ENCODE measurements at places on chromosomes 4 and X. TPM values are rescaled to one million over a fixed set of nuclear protein-coding genes. Genes with fewer than 3 reads are reported as not detected.

GRCh38 chrX:57367649-57368048, 81.1 kb downstream of the FAAH2 start:
- no peaks in the 10 kb centered on the region for H3K36me3 ChIP-seq
- DNase-seq, result no peak
- H3K4me1 ChIP-seq, result no peaks in the 10 kb centered on the region

GRCh38 chr4:7255996-7256395, 63.7 kb downstream of the SORCS2 start:
- no peaks in the 10 kb centered on the region for H3K36me3 ChIP-seq
- no peak overlapping the region for H3K4me3 ChIP-seq
- H3K4me1 ChIP-seq, result peaks cover 25% of the 10 kb centered on the region
- H3K27me3 ChIP-seq, result no peaks in the 10 kb centered on the region
- DNase-seq, result no peak

TMEM156 gene
- total RNA-seq, result not detected

- no peak overlapping the region for H3K27ac ChIP-seq
- H3K4me3 ChIP-seq, result no peak overlapping the region
- H3K36me3 ChIP-seq, result peaks cover 72% of the 10 kb centered on the region
- H3K27me3 ChIP-seq, result no peaks in the 10 kb centered on the region
- H3K4me1 ChIP-seq, result no peaks in the 10 kb centered on the region
- DNase-seq, result no peak
Measured at GRCh38 chr4:159358226-159358625, 255.3 kb downstream of the RAPGEF2 start.

DNA sequence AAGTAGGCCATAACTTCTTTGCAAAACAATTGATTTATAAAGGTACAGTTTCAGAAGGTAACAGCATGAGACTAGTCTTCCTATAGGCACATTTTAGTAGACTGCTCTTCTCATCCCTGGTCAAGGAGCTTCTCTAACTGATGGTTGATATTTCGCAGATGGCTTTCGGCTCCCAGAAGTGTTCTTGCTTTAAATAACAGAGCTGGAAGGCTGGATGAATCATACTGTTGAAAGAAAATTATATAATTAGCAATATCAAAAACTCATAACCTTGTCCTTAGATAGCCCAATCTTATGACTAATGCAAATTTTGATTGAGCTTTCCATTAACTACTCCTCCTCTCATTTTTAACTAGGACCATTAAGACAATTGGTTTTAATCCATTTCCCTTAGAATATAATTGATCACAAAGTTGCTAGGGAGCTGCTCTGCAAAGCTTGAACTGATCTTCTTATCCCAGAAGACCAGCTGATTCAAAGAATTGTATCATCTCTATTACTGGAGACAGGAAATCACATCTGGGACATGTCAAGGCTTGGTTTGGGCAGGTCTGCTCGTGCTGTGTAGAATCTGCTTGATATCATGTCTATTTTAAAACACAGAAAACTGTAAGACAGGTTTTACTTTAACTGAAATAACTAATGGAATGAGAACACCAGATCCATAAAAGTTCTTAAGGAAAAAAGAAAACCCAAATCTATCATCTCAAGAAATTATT, 38.6 kb downstream of the CENPU start:
- H3K4me1 ChIP-seq, result no peaks in the 10 kb centered on the region
- H3K36me3 ChIP-seq, result peaks cover 25% of the 10 kb centered on the region
- no peak overlapping the region for H3K27ac ChIP-seq
- no peaks in the 10 kb centered on the region for H3K27me3 ChIP-seq
- no peak overlapping the region for H3K4me3 ChIP-seq
- DNase-seq, result no peak

DNA sequence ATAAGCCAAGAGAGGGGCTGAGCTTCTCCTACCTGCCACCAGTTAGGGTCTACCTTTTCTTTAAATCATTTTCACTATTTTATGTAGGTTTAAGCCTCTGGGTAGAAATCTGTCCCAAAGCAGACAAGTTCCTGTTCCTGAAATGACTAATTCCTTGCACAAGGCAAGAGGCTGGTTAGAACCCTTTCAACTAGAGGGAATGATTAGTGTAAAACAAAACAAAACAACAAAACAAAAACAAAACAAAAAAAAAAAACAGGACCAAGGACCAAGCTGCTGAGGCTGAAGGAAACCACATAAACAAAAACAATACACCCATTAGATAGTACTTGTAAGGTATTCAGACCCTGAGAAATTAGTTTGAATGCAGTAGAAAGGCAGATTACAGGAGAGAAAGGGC, 62.7 kb downstream of the MAML3 start:
- DNase-seq, result no peak
- no peaks in the 10 kb centered on the region for H3K27me3 ChIP-seq
- H3K27ac ChIP-seq, result no peak overlapping the region
- no peak overlapping the region for H3K4me3 ChIP-seq

DNA sequence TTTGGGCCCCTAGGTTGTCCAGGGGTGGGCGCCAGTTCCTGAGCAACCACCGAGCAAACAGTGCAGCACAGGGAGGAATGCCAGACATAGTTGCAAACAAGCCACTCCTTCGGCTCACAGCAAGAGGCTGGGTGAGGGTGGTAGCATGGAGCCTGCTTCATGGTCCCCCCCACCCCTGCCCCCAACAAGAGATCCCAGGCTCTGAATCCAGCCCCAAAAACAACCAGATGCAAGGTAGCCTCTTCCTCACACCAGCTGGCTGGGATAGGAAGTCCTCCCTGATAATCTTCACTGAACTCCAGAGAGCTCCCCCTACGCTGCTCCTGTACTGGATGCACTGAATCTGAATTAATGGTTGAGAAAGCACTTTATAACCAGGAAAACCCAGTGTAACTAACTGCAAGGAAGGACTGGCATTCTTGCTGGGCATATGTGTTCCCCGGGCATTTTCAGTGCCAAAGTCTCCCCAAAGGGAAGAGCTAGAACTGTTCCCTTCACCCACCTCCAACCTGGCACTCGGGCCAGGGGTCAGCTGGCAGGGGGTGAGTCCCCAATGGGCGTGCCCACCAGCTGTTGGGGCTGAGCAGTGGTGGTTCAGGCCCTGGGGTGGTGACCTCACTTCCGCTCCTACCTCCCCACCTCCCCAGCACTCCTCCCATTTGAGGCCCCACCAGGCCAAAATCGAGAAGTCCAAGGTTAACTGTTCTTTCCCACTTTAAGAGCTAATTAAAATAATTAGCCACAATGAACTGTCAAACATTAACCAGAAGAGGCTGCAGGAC, 1.5 kb downstream of the ELF4 start:
- H3K27me3 ChIP-seq, result no peaks in the 10 kb centered on the region
- no peak for DNase-seq
- peak overlapping the region; percentile 71 for H3K27ac ChIP-seq
- no peaks in the 10 kb centered on the region for H3K4me1 ChIP-seq

GRCh38 chrX:113741744-113742143, 842.1 kb upstream of the HTR2C start:
- no peaks in the 10 kb centered on the region for H3K27me3 ChIP-seq
- no peak overlapping the region for H3K27ac ChIP-seq
- no peak for DNase-seq
- H3K4me3 ChIP-seq, result no peak overlapping the region
- H3K36me3 ChIP-seq, result no peaks in the 10 kb centered on the region

GRCh38 chrX:133417364-133417763, 2.1 kb upstream of the GPC4 start:
- no peaks in the 10 kb centered on the region for H3K27me3 ChIP-seq
- peaks cover 11% of the 10 kb centered on the region for H3K4me1 ChIP-seq
- no peak overlapping the region for H3K4me3 ChIP-seq
- no peak overlapping the region for H3K27ac ChIP-seq
- no peak for DNase-seq

FREM3 gene
- total RNA-seq, result not detected

TMEM271 gene
- total RNA-seq, result not detected

- no peak for DNase-seq
- H3K27me3 ChIP-seq, result no peaks in the 10 kb centered on the region
- no peaks in the 10 kb centered on the region for H3K36me3 ChIP-seq
Measured at GRCh38 chrX:72094894-72095293, 36.8 kb downstream of the RTL5 start.

- H3K36me3 ChIP-seq, result no peaks in the 10 kb centered on the region
- no peak for DNase-seq
- no peaks in the 10 kb centered on the region for H3K27me3 ChIP-seq
- no peak overlapping the region for H3K27ac ChIP-seq
Measured at GRCh38 chr4:156499684-156500083, 471.9 kb downstream of the PDGFC start.

GRCh38 chr4:138190452-138190858, 51.7 kb downstream of the SLC7A11 start:
- no peaks in the 10 kb centered on the region for H3K36me3 ChIP-seq
- no peak for DNase-seq
- no peaks in the 10 kb centered on the region for H3K27me3 ChIP-seq

GRCh38 chrX:53656845-53657244, 29.7 kb downstream of the HUWE1 start:
- H3K27me3 ChIP-seq, result no peaks in the 10 kb centered on the region
- no peak overlapping the region for H3K4me3 ChIP-seq
- peaks cover 7% of the 10 kb centered on the region for H3K4me1 ChIP-seq
- H3K36me3 ChIP-seq, result peaks cover 14% of the 10 kb centered on the region

CCDC158 gene
- not detected for total RNA-seq

MAGEA2 gene
- total RNA-seq, result not detected

MAGEB4 gene
- total RNA-seq, result not detected

GRCh38 chr4:122716825-122717448, 15.6 kb upstream of the BBS12 start:
- no peaks in the 10 kb centered on the region for H3K4me1 ChIP-seq
- H3K36me3 ChIP-seq, result no peaks in the 10 kb centered on the region
- no peak overlapping the region for H3K4me3 ChIP-seq
- peak; percentile 45 for DNase-seq
- no peak overlapping the region for H3K27ac ChIP-seq

KLB gene
- total RNA-seq, result not detected

DNA sequence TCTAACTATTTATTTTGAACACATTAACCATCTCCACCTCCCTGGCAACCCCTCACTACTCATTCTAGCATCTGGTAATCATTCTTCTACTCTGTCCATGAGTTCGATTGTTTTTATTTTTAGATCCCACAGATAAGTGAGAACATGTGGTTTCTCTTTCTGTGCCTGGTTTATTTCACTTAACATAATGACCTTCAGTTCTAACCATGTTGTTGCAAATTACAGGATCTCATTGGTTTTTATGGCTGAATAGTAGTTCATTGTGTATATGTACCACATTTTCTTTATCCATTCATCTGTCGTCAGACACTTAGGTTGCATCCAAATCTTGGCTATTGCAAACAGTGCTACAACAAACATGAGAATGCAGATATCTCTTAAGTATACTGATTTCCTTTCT, 33.4 kb upstream of the FAM47B start:
- no peaks in the 10 kb centered on the region for H3K27me3 ChIP-seq
- no peak overlapping the region for H3K4me3 ChIP-seq
- H3K27ac ChIP-seq, result no peak overlapping the region
- no peak for DNase-seq
- H3K36me3 ChIP-seq, result no peaks in the 10 kb centered on the region
- H3K4me1 ChIP-seq, result no peaks in the 10 kb centered on the region

GRCh38 chrX:115018944-115019343, 1.5 kb upstream of the IL13RA2 start:
- H3K4me1 ChIP-seq, result no peaks in the 10 kb centered on the region
- H3K36me3 ChIP-seq, result no peaks in the 10 kb centered on the region
- no peaks in the 10 kb centered on the region for H3K27me3 ChIP-seq

DNA sequence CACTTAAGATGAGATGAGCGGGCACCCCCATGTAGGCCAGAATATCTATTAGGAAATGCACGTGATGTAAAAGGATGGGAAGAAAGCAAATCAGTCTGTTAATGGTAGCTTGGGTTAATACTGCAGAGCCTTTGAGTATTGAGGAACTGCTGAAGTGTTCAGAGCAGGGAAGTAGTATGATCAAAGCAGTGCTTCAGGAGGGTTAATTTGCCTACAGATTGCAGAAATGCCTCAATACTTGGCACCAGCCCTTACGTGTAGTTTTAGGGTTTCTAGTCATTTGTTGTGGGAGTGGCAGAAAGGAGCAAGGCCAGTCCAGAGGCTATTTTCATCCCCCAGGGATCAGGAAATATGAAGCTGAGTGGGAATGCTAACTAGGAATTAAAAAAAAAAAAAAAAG, 19.7 kb downstream of the ZFX start:
- DNase-seq, result no peak
- H3K27ac ChIP-seq, result peak overlapping the region; percentile 76
- H3K4me3 ChIP-seq, result no peak overlapping the region
- H3K4me1 ChIP-seq, result peaks cover 82% of the 10 kb centered on the region
- no peaks in the 10 kb centered on the region for H3K27me3 ChIP-seq

DNA sequence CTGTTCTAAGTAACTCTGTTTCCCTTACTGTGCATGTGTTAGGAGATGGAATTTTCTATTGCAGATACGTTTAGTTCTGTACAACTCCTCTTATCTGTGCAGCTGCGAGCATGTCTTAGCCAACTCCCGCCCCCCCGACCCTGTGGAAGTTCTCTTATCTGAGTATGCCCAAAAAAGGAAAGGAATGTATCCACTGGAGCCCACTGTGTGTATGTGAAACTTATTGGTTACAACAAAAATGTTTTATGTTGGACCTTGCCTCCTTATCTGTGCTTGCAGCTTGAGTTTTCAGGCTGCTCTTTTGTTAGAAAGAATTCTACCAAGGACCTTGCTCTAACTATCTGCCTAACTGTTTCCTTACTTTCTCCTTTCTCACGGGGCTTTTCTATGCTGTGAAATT, 24.2 kb upstream of the DCAF8L2 start:
- H3K4me3 ChIP-seq, result no peak overlapping the region
- no peaks in the 10 kb centered on the region for H3K4me1 ChIP-seq
- no peaks in the 10 kb centered on the region for H3K27me3 ChIP-seq
- no peak for DNase-seq
- H3K36me3 ChIP-seq, result no peaks in the 10 kb centered on the region

DNA sequence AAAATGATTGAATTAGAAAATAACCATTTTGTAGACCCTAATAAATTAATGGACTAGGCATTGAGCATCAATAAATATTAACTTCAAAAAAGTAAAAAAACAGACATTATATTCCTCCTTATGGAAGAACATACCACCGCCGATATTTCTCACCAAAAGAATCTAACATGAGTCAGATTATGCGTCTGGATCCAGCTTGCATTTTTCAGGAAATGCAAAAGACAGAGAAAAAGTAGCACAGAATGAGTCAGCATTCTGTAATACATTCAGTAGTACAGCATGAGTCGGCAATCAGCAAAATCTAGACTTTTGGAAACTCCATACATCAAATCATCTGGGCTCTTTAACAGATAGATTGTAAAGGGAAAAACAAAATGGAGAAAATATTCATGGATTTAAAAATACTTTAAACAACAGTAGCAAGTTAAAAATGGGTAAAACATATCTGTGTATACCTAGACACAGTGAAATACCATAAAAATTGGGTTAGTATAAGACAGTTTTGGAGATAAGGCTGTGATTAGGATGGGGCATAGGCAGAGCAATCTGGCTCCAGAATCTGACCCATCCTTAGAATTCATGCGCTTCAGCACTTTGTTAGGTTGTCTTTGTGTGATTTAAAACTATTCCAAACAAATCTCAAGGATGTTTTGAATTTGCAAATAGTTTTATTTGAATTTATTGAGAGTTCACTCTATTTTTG, 633.0 kb upstream of the FAM241A start:
- no peaks in the 10 kb centered on the region for H3K36me3 ChIP-seq
- H3K27me3 ChIP-seq, result no peaks in the 10 kb centered on the region
- DNase-seq, result no peak
- no peak overlapping the region for H3K27ac ChIP-seq
- no peaks in the 10 kb centered on the region for H3K4me1 ChIP-seq

Data from gastrocnemius medialis (tissue), 4 donors.